Renal cortex interstitium (tissue), 15 donors: ENCODE measurements at places on chromosomes 1 and 21. TPM values are rescaled to one million over a fixed set of nuclear protein-coding genes. Genes with fewer than 3 reads are reported as not detected.

GRCh38 chr1:102002057-102002456 lies 5.3 kb upstream of the OLFM3 start:
- no peak for DNase-seq

GRCh38 chr1:230022666-230023380 lies 44.2 kb upstream of the GALNT2 start:
- DNase-seq, result no peak

DNA sequence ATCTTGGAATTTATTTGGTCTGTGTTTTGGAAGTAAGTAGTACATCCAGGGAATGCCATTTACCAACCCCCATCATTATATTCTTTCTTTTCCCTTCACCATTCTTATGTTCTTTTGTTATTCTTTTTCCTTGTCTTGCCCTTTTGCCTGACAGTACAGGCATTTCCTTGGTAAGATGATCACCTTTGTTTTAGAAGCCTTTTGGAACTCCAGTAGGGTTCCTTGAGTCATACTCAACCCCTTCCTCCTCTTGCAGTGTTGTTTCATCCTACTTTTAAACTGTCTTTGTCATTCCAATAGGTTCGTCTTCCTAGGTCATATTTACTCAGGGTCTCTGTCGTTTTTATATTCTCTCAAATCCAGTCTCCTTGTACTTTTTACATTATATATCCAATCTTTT lies 9.2 kb downstream of the MRPS21 start:
- DNase-seq, result no peak

DNA sequence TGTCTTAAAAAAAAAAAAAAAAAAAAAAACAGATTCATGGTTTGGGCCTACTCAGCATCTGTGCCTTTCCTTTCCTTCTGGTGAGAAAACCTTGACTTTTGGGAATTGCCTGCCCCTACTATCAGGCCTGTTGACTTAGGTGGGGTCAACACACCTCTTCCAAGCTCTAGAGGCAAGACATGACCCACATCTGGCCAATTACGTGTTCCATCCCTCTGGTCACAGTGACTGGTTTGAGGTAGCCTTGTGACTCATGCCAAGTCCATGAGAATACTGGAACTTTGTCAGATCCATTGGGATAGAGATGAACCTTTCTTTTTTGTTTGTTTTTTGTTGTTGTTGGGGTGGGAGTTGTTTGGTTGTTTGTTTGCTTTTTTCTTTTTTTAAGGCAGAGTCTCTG lies 37.3 kb upstream of the KHDRBS1 start:
- no peak for DNase-seq

GRCh38 chr1:226365831-226366231 lies 42.1 kb downstream of the PARP1 start:
- DNase-seq, result no peak

Gene S100A7
- 0.61 TPM for polyA plus RNA-seq

Gene SLC30A2
- polyA plus RNA-seq, result 4.6 TPM

Gene NUF2
- 27.4 TPM for polyA plus RNA-seq
